ENCODE measurements at places on chromosomes 11 and 22.

GRCh38 chr22:22431271-22432220 is 77.0 kb downstream of the ZNF280B start:
- DNase-seq = peak; percentile 33

- peak; percentile 64 for DNase-seq
Measured at GRCh38 chr11:41301023-41301422, 158.4 kb downstream of the LRRC4C start.

DNA sequence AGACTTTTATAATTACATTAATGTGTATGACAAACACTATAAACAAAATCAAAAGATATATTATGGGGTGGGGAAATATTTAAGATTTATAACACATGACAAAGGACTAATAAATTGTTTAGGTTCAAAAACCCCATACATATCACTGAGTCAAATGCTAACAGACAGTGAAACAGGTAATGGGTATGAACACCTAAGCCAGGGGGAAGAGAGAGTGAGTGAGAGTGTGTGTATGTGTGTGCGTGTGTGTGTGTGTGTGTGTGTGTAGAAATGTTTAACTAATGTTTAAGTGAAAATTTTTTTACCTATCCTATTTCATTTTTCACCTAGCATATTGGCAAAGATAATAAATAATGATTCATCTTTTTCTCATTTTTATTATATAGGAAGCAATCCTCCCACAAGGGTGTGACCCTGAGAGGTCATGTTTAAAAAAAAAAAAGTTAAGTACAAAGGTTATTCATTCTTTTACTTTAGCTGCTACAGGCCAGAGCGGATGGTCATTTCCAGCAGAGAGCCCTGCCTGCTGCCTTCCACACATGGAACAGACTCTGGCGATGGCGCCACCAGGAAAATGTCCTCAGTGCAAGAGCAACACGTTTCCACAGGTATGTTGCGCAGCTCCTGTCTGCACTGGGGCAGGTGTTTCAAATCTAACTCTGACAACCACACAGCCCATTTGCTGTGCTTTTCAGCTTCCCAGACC is 72.9 kb downstream of the PISD start:
- no peak for DNase-seq

- DNase-seq = no peak
Measured at GRCh38 chr11:1862588-1863351, 9.9 kb downstream of the LSP1 start.
